Gastroesophageal sphincter (tissue), 4 donors: ENCODE measurements at places on chromosomes 5 and 9. TPM values are rescaled to one million over a fixed set of nuclear protein-coding genes. Genes with fewer than 3 reads are reported as not detected.

GRCh38 chr9:114072184-114073140 lies 5.6 kb downstream of the AMBP start:
- peak; percentile 65 for ATAC-seq

- no peak for ATAC-seq
Measured at GRCh38 chr9:29039258-29039657, 1466.0 kb upstream of the C9orf72 start.

GRCh38 chr9:95242613-95243012 lies 74.9 kb downstream of the FANCC start:
- ATAC-seq, result no peak

- ATAC-seq, result no peak
Measured at GRCh38 chr9:98332405-98332831, 77.0 kb upstream of the TBC1D2 start.

- ATAC-seq, result peak; percentile 32
Measured at GRCh38 chr5:180873615-180874520, 12.8 kb upstream of the ZFP62 start.

GRCh38 chr9:19032406-19032805 lies 603 bp downstream of the SAXO1 start:
- no peak for ATAC-seq

CXCL14 gene
- 6.4 TPM for total RNA-seq

- ATAC-seq, result no peak
Measured at GRCh38 chr9:31699836-31700235, 684.6 kb upstream of the ACO1 start.
